Mesothelial cell of epicardium (in vitro differentiated cells): ENCODE measurements at places on chromosomes 5 and 9. TPM values are rescaled to one million over a fixed set of nuclear protein-coding genes. Genes with fewer than 3 reads are reported as not detected.

- H3K27me3 ChIP-seq: peaks cover 7% of the 10 kb centered on the region
- no peak for DNase-seq
- H3K4me3 ChIP-seq: no peak overlapping the region
- H3K27ac ChIP-seq: no peak overlapping the region
- no peaks in the 10 kb centered on the region for H3K36me3 ChIP-seq
These were observed 57.6 kb downstream of the FOXD1 start for GRCh38 chr5:73390972-73391371.

GRCh38 chr5:16615741-16616535 is 859 bp downstream of the RETREG1 start:
- H3K36me3 ChIP-seq: no peaks in the 10 kb centered on the region
- H3K4me3 ChIP-seq: peak overlapping the region; percentile 83
- no peak for DNase-seq
- H3K4me1 ChIP-seq: peaks cover 13% of the 10 kb centered on the region
- H3K27me3 ChIP-seq: peaks cover 26% of the 10 kb centered on the region
- peak overlapping the region; percentile 54 for H3K27ac ChIP-seq

DRD1 gene
- 0.34 to 0.54 TPM (median 0.40 TPM) in 3 replicates for total RNA-seq

DNA sequence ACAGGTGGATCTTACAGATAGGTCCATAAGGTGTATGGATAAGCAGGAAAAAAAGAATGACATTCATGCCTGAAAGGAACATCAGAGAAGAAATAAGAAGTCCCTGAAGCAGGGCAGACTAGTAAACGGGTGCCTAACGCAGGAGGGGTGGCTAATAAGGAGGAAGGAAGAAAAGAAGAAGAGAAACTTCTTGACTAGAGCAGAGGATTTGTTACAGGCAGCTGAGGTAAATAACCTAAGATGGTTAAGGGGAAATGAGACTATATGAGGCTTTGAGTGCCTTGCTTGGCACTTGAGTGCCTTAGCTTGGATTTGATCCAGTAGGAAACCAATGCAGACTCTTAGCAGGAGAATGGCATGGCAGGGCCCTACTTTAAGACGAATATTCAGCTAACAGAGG is 313.5 kb upstream of the PDE4D start:
- no peaks in the 10 kb centered on the region for H3K36me3 ChIP-seq
- DNase-seq: no peak
- H3K4me3 ChIP-seq: no peak overlapping the region

GRCh38 chr5:158117467-158118160 is 258.7 kb upstream of the CLINT1 start:
- DNase-seq: no peak
- no peaks in the 10 kb centered on the region for H3K36me3 ChIP-seq
- no peak overlapping the region for H3K4me3 ChIP-seq
- no peak overlapping the region for H3K27ac ChIP-seq
- no peaks in the 10 kb centered on the region for H3K27me3 ChIP-seq
- H3K4me1 ChIP-seq: peaks cover 44% of the 10 kb centered on the region

COL27A1 gene
- total RNA-seq: 126 to 138 TPM (median 129 TPM) in 3 replicates

GRCh38 chr9:35842020-35842745 is 13.2 kb downstream of the TMEM8B start:
- no peak overlapping the region for H3K27ac ChIP-seq
- H3K4me3 ChIP-seq: no peak overlapping the region
- no peak for DNase-seq

CD180 gene
- not detected in 3 replicates for total RNA-seq

FREM1 gene
- total RNA-seq: 60.5 to 71.4 TPM (median 62.9 TPM) in 3 replicates

RMND5B gene
- total RNA-seq: 32.6 to 34.5 TPM (median 34.0 TPM) in 3 replicates

DNA sequence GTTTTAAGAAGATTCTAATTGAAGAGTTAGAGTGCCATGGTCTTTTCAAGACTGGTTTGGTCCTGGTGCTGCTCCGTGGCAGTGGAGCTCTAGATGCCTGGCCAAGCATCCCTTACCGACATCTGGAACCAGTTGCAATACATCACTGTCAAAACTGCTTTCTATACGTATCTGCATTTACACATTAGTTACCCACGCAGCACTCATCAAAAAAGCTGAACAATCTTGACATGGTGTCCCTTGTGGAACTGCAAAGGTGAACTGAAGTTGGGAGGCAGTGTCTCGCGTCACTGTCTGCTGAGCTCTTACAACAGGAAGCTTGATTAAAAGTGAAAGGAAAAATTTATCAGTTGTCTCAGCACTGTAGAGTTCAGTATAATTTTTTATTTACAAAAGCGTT is 82.6 kb downstream of the PBX3 start:
- H3K4me1 ChIP-seq: peaks cover 15% of the 10 kb centered on the region
- H3K36me3 ChIP-seq: peaks cover 3% of the 10 kb centered on the region
- DNase-seq: no peak
- no peak overlapping the region for H3K27ac ChIP-seq
- no peaks in the 10 kb centered on the region for H3K27me3 ChIP-seq

- peaks cover 5% of the 10 kb centered on the region for H3K36me3 ChIP-seq
These were observed 2.1 kb downstream of the SYNPO start for GRCh38 chr5:150642567-150642927.

DNA sequence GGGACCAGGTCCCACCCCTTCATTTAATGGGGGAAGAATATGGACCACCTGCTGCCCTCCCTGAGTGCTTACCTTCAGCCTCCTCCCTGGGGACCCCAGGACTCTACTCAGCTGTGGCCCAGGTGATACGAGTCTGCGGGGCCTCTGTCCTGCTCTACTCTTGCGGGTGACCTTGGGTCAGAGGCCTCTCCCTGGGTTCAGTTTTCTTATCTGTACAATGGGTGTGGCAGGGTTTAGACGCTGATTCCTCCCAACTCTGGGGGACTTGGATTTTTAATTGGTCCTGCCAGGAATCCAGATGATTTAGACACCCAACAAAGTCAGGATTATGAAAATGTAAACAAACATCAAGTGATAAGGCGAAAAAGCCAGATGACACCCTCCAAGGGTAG is 25.0 kb downstream of the FAM163B start:
- no peak for DNase-seq
- H3K36me3 ChIP-seq: no peaks in the 10 kb centered on the region
- peaks cover 42% of the 10 kb centered on the region for H3K4me1 ChIP-seq
- peaks cover 3% of the 10 kb centered on the region for H3K27me3 ChIP-seq
- H3K27ac ChIP-seq: peak overlapping the region; percentile 56

GRCh38 chr5:140106805-140107311 is 7.1 kb upstream of the PURA start:
- DNase-seq: no peak
- peaks cover 25% of the 10 kb centered on the region for H3K4me1 ChIP-seq
- peak overlapping the region; percentile 97 for H3K27ac ChIP-seq
- peak overlapping the region; percentile 78 for H3K4me3 ChIP-seq
- H3K27me3 ChIP-seq: peaks cover 79% of the 10 kb centered on the region

DNA sequence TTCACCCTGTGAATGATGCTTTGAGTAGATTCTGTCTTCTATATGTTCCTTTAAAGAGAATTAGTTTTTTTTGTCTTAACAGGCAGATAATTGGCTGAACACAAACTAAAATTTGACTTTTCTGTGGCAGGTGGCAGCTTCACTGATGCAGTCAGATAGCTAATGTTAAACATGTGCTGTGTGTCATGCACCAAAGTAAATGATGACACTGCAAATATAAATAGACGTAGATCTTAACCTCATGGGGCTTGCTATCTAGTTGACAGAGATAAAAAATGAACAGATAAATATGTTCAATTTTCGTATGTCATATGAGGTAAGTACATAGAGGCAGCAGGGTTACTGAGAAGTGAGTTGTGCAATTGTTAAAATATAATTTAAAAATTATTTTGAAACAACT is 82.7 kb downstream of the PARP8 start:
- no peaks in the 10 kb centered on the region for H3K36me3 ChIP-seq
- H3K4me3 ChIP-seq: no peak overlapping the region
- no peak overlapping the region for H3K27ac ChIP-seq
- no peaks in the 10 kb centered on the region for H3K4me1 ChIP-seq

- H3K27me3 ChIP-seq: no peaks in the 10 kb centered on the region
- no peaks in the 10 kb centered on the region for H3K36me3 ChIP-seq
- H3K4me1 ChIP-seq: no peaks in the 10 kb centered on the region
- H3K4me3 ChIP-seq: no peak overlapping the region
- DNase-seq: no peak
These were observed 616.0 kb upstream of the EDIL3 start for GRCh38 chr5:85000671-85001070.

- no peak for DNase-seq
- no peak overlapping the region for H3K4me3 ChIP-seq
These were observed 75.5 kb upstream of the RANBP3L start for GRCh38 chr5:36377192-36377591.

UNC5A gene
- total RNA-seq: 0.11 TPM in 1 of 3 replicates, not detected in the others

- no peaks in the 10 kb centered on the region for H3K27me3 ChIP-seq
- H3K4me1 ChIP-seq: no peaks in the 10 kb centered on the region
- DNase-seq: no peak
- no peak overlapping the region for H3K4me3 ChIP-seq
These were observed 347.2 kb upstream of the CD180 start for GRCh38 chr5:67543720-67544270.

GRCh38 chr5:149138182-149138923 is 2.9 kb upstream of the ABLIM3 start:
- H3K27ac ChIP-seq: no peak overlapping the region
- H3K36me3 ChIP-seq: no peaks in the 10 kb centered on the region
- no peak overlapping the region for H3K4me3 ChIP-seq

GRCh38 chr9:76528056-76528455 is 69.1 kb downstream of the GCNT1 start:
- no peaks in the 10 kb centered on the region for H3K36me3 ChIP-seq
- peaks cover 5% of the 10 kb centered on the region for H3K27me3 ChIP-seq
- no peak overlapping the region for H3K4me3 ChIP-seq
- H3K4me1 ChIP-seq: peaks cover 6% of the 10 kb centered on the region
- no peak overlapping the region for H3K27ac ChIP-seq

DNA sequence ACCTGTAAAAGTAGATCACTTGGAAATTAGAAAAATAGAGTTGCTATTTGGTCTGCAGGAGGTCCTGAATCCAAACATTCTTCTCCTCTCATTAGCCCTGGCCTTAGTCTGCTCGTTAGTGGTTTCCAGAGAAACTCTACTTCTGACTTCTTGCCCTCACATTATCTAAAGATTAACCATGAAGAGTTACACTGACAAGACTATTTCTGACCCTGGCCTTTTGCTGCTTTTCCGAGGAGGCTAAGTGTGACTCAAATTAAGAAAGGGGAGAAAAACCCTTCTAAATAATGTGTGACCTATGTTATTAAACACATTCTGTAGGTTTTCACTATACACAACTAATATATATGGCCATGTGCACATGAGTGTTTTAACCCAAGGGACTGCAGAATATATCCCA is 302.4 kb downstream of the RAB3C start:
- no peak for DNase-seq
- peaks cover 9% of the 10 kb centered on the region for H3K36me3 ChIP-seq
- H3K4me3 ChIP-seq: no peak overlapping the region
- H3K27me3 ChIP-seq: no peaks in the 10 kb centered on the region
- peaks cover 6% of the 10 kb centered on the region for H3K4me1 ChIP-seq

DNA sequence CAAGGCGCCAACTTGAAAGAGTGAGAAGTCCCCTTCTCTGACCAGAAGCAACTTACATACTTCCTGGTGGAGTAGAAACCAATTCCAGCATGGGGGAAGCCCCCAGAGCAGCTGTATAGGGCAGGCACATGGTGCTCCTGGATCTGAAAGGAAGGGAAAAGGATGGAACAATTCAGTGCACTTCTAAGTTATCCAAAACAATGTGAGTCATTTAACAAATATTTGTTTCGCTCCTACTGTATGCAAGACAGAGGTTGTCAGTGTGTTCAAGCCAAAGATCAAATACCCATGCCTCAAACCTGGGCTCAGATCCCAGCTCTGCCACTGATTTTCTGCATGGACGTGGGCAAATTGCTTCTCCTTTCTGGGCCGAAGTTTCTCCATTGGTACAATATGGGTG is 67.1 kb downstream of the LHX2 start:
- H3K27me3 ChIP-seq: no peaks in the 10 kb centered on the region
- no peak overlapping the region for H3K4me3 ChIP-seq
- no peak overlapping the region for H3K27ac ChIP-seq
- DNase-seq: no peak

- H3K36me3 ChIP-seq: peaks cover 70% of the 10 kb centered on the region
- no peaks in the 10 kb centered on the region for H3K27me3 ChIP-seq
- peaks cover 6% of the 10 kb centered on the region for H3K4me1 ChIP-seq
- no peak overlapping the region for H3K4me3 ChIP-seq
These were observed 30.8 kb downstream of the MTAP start for GRCh38 chr9:21833090-21833801.

- no peak for DNase-seq
- H3K27me3 ChIP-seq: peaks cover 97% of the 10 kb centered on the region
These were observed 2.4 kb upstream of the DMRT2 start for GRCh38 chr9:1047591-1048230.

DNA sequence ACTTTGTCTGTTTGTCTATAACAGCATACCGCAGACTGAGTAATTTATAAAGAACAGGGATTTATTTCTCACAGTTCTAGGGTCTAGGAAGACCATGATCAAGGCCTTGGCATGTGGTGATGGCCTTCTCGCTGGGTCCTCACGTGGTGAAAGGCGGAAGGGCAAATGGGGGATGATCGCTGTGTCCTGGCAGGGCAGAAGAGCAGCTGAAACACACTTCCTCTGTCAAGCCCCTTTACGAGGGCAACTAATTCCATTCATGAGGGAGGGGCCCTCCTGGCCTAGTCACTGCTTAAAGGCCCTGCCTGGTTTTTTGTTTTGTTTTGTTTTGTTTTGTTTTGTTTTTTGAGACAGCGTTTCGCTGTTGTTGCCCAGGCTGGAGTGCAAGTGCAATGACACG is 41.9 kb upstream of the UBTD2 start:
- H3K27me3 ChIP-seq: no peaks in the 10 kb centered on the region
- DNase-seq: no peak
- peaks cover 6% of the 10 kb centered on the region for H3K4me1 ChIP-seq
- no peak overlapping the region for H3K27ac ChIP-seq

SLC4A9 gene
- 1.8 to 2.5 TPM (median 2.2 TPM) in 3 replicates for total RNA-seq

EGFL7 gene
- total RNA-seq: 35.6 to 39.3 TPM (median 38.2 TPM) in 3 replicates

- H3K4me3 ChIP-seq: no peak overlapping the region
- H3K27me3 ChIP-seq: peaks cover 8% of the 10 kb centered on the region
- no peak for DNase-seq
- H3K27ac ChIP-seq: no peak overlapping the region
These were observed 46.3 kb upstream of the CNTLN start for GRCh38 chr9:17088566-17088965.

- H3K4me3 ChIP-seq: no peak overlapping the region
- DNase-seq: no peak
- no peaks in the 10 kb centered on the region for H3K27me3 ChIP-seq
- peaks cover 4% of the 10 kb centered on the region for H3K4me1 ChIP-seq
These were observed 395.1 kb upstream of the PAPPA start for GRCh38 chr9:115758441-115758840.

DNA sequence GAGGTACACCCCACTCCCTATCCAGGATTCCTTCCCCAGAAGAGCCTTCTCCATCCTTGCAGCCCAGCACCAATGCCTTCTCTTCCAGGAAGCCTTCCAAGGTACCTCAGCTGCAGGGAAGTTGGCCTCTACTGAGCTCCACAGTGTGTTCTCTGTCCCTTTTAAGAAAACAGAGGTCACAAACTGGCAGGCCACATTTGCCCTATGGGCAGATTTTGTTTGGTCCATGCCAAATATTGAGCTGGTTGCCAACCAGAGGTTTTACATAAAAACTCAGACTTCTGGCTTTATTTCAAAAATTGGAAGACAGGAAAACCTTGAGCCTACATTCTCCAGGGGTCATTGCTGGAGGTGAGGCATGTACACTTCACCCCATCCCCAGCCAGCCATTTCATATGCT is 9.0 kb upstream of the NDST1 start:
- H3K4me3 ChIP-seq: no peak overlapping the region
- DNase-seq: no peak
- no peak overlapping the region for H3K27ac ChIP-seq
- H3K4me1 ChIP-seq: peaks cover 56% of the 10 kb centered on the region
